Myocyte (in vitro differentiated cells): ENCODE measurements at places on chromosomes 2 and 18.

DNA sequence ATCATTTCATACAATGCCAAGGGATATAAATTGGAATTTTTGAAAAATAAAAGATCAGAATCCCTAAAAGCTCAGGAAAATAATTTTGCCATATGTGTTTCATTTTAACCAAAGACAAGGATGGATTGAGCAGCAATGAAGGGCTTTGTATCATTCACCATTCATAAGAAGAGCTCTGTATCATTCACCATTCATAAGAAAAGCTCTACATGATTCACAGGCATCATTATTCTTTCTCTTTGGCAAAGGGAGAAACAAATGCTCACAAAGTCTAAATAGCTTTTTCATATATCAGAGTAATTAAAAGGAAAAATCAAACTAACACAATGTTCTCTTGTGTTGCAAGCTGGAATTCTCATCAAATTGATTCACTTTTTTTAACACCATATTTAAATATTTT lies 169.1 kb upstream of the MC4R start:
- DNase-seq: no peak

DNA sequence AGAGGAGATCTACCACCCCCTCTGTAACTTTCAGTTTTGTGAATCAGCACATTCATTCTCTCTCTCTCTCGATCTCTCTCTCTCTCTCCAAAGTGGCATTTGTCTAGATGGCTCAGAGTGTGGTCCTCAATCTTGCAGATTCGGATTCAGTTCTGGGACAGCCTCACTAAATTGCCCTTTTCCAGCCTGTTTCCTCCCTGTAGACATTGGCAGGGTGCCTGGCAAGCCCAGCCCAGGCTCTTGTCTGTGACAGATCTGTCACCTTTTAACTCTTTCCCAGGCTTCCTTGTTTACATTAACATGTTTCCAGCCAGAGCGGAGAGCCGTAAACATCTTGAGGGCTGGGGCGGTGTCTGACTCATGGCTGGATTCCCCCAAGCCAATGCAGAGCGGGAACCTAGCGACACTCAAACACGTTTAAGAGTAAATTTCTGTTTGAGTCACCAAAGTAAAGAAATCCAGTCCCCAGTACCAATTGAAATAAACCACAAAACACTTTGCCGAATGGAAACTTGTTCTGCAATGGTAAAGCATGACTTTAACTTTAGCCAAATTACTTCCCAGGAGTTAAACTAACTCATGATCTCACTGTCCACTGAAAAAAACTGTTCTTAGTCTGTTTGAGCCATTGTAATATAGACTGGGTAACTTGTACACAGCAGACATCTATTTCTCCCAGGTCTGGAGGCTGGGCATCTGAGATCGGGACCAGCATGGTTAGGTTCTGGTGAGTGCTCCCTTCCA lies 6.6 kb upstream of the CYP27C1 start:
- no peak for DNase-seq

DNA sequence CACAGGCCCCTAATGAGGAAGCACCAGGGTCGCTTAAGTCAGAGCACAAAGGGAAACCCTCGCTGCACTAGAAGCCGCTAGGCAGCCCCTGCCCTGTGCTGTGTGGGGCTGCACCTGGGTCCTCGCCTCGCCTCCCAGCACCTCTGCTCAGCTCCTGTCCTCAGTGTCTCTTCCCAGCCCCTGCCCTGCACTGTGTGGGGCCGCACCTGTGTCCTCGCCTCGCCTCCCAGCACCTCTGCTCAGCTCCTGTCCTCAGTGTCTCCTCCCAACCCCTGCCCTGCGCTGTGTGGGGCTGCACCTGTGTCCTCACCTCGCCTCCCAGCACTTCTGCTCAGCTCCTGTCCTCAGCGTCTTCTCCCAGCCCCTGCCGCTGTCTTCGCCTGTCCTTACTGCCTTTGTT lies 342.8 kb downstream of the EIPR1 start:
- no peak for DNase-seq

- DNase-seq: no peak
These were observed 304.0 kb downstream of the ARHGAP15 start for GRCh38 chr2:143433251-143433650.

DNA sequence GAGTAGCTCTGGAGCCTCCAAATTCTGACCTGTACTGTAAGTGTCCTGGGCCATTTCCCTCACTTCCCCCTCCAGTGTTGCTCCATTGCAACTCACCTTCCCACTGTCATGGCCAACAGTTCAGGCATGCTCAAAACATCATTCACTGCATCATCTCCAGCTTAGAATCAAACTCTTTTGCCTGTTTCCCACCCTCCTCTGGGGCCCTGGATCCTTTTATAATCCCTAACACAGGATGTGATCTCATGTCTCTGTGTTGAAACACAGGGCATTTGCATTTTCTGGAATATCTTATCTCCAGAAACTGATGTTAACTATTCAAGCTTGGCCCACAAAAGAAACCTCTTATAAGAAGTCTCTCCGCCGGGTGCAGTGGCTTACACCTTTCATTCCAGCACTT lies 3.0 kb downstream of the DPP4 start:
- no peak for DNase-seq

DNA sequence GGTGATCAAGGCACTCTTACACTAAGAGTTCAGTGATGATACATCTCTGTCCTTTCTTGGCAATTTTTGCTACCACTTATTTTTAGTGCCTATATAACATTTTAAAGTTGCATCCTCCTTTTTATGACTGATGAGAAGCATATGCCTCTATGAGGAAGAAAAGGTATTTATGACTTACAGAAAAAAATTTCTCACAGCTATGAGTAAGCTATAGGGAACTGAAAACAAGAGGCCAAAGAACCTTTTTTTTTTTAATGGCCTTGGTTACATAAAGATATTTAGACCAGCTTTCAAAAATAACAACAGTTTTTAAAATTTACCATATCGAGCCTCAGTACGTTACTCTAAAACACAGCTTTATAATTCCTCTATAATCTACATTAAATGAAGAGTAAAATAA lies 21.3 kb downstream of the MBD5 start:
- no peak for DNase-seq

DNA sequence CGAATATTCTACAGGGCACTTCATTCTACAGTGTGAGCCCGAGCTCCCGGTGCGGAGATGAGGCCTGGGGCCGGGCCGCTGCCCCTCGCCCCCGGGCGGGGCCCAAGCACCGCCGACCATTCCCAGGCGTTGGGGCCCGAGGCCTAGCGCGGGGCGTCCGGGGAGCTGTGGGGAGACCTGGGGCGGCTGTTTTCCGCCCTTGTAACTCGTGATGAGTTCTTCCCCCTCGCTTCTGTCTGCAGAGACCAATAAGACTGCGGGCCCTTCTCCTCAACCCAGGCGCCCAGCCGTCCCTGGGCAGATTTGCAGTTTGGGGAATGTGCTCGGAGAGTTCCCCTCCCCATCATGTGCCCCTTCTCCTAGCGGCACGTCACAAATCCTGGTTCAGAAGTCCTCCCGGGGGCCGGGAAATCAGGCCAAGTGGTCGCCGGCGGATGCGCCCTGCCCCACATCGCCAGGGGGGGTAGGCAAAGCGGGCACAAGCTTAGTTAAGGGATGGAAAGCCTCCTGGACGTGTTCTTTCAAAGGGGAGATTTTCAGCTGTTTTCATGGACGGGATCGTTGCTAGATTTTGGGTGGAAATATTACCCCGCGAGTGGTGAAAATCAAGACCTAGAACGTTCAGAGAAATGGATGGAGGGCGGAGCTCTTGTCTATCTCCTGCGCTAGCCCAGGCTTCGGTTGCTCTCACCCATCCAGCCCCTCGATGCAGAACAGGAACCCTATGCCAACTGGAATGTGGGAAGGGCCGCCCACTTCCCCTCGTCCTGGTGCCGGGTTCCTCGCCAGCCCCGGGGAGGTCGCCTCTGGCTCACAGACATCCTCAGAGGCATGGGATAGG lies 18.8 kb upstream of the HAAO start:
- peak; percentile 42 for DNase-seq

DNA sequence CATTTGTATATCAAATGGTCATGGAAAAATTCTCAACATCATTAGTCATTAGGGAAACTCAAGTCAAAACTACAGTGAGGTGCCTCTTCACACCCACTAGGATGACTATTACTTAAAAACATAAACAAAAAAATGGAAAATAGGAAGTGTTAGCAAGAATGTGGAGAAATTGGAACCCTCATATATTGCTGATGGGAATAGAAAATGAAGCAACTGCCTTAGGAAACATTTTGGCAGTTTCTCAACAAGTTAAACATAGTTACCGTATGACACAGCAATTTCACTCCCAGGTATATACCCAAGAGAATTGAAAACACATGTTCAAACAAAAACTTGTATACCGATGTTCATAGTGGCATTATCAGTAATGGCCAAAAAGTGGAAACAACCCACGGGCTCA lies 18.1 kb upstream of the CYP26B1 start:
- DNase-seq: no peak

DNA sequence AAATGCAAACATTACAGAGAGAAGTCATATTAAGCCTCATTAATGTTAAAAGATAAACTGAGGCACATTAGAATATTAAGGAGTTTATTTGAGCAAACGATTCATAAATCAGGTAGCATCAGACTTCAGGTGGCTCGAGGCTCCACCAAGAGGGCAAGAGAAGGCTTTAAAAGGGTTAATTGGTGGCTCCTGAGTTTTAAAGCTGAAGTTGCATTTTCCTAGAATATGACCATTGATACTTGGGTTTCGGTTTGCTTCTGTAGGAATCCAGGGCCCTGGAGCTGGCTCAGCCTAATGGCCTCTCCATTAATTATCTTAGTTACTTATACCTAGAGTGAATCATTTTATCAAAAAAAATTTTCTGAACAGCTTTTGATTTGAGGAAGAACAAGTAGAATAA lies 123.7 kb upstream of the NABP1 start:
- no peak for DNase-seq

- peak; percentile 80 for DNase-seq
These were observed 12.7 kb downstream of the RMC1 start for GRCh38 chr18:23515911-23516546.

GRCh38 chr2:128347701-128348539 lies 29.3 kb upstream of the HS6ST1 start:
- peak; percentile 34 for DNase-seq

- DNase-seq: no peak
These were observed 55.4 kb upstream of the ACVR1 start for GRCh38 chr2:157931542-157931941.

DNA sequence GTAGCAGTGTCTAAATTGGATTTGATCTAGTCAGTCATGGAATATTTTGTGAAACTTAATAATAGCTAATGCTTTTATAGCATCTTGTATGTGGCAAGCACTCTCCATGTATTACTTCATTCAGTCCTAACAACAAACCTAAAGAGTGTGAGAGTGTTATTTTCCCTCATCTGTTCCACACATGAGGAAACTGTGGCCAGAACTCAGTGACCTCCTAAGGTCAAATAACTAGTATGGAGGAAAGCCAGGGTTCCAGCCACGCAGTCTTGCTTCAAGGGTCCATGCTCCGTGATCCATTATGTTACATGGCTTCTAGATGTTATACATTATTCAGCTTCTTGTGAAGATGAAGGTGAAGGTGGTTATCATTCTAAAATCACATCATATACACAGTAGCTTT lies 45.5 kb downstream of the TWSG1 start:
- no peak for DNase-seq

DNA sequence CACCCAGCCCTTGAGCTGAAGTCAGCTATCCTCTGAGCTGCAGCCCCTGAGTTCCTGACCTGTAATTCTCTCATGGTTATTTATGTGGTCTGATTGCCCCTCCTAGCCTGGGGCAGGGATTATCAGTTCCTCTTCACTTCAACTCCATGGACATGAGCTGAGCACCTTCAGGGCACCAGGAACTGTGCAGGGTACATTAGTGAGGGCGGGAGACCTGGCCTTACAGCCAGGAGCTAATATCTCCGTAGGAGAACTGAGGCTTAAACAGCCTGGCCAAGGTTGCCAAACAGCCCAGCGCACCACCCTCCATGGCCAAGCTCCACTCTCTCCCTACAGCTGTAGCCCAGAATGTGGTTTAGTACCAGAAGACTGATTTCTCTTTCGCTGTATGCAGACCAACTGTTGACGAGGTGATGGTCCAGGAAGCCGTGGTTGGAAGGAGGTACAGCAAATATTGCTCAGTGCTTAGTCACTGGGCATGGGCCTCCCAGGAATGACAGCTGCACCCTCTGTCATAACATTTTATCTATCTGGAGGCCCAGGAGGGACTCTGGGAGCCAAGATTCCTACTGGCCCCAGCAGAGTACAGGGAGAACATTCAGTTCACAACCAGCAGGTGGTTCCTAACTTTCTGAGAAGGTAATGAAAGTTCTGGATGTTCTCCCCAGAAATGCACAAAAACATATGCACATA lies 228.7 kb upstream of the SIX2 start:
- peak; percentile 99 for DNase-seq

- DNase-seq: no peak
These were observed 6.5 kb downstream of the SH3BP4 start for GRCh38 chr2:234958311-234958710.

GRCh38 chr2:235850771-235851551 lies 317.2 kb downstream of the GBX2 start:
- no peak for DNase-seq

GRCh38 chr18:79819968-79820351 lies 22.2 kb downstream of the KCNG2 start:
- no peak for DNase-seq

- DNase-seq: no peak
These were observed 43.0 kb downstream of the ADCY3 start for GRCh38 chr2:24877067-24877466.

- DNase-seq: peak; percentile 62
These were observed 8.6 kb upstream of the RNF152 start for GRCh38 chr18:61901323-61901986.

DNA sequence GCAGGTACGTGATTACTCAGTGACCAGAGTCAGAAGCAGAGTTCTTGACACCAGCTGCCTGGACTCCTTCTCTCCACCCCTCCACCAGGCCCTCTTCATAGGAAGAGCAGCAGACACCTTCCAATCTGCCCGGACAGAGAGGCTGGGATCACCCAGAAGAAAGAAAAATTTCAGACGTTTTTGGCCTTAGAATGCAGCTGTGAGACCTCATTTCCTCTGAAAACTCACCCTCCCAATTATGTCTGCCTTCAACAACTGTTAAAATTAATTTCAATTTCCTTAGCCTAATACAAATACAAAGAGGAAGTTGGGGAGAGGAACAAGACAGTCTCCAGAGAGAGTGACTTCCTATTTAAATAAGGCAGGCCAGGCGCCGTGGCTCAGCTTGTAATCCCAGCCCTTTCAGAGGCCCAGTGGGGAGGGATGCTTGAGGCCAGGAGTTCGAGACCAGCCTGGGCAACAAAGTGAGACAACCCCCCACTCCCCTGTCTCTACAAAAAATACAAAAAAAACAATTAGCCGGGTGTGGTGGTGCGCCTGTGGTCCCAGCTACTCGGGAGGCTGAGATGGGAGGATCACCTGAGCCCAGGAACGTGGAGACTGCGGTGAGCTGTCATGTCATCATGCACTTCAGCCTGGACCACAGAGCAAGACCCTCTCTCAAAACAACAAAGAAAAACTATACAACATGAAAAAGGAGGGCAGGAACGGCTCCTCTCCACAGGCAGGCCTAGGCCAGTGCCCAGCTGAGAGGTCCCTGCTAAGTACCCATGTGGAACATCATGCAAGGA lies 1.6 kb downstream of the SLC66A2 start:
- DNase-seq: no peak
